Caki2 (cell line): ENCODE measurements at places on chromosomes 4 and X. TPM values are rescaled to one million over a fixed set of nuclear protein-coding genes. Genes with fewer than 3 reads are reported as not detected.

The RBMXL3 gene
- not detected in 2 replicates for total RNA-seq

The ZFYVE28 gene
- 0.43 and 0.91 TPM in 2 replicates for total RNA-seq

The HELT gene
- not detected in 2 replicates for total RNA-seq

The CCDC120 gene
- not detected in 2 replicates for total RNA-seq

The XAGE2 gene
- not detected in 2 replicates for total RNA-seq

The FGFR3 gene
- 8.6 and 9.6 TPM in 2 replicates for total RNA-seq

The DRP2 gene
- 0.24 TPM in 1 of 2 replicates, not detected in the other for total RNA-seq

The SPANXA2 gene
- total RNA-seq, result not detected in 2 replicates

The SRPX2 gene
- total RNA-seq, result 5.8 and 11.2 TPM in 2 replicates

The PRIMPOL gene
- 15.9 and 30.4 TPM in 2 replicates for total RNA-seq

DNA sequence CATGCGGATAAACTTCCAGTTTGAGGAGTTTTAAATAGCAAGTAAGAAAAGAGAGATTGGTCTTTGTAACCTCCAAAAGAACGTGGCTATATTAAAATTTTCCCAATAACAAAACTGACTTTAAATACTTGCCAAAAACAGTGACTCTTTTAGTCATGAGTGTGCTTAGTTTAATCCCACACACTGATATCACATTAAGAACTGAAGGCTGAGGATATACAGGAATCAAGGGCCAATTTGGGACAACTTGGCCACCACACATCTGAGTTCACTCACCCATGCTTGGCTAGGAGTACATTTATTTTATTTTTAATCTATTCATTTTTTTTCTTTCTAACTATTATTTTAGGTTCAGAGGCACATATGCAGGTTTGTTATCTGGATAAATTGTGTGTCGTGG lies 110.2 kb downstream of the APBB2 start:
- DNase-seq, result no peak

- no peak for DNase-seq
Observed at GRCh38 chr4:62407534-62407933, 1207.4 kb downstream of the ADGRL3 start.

DNA sequence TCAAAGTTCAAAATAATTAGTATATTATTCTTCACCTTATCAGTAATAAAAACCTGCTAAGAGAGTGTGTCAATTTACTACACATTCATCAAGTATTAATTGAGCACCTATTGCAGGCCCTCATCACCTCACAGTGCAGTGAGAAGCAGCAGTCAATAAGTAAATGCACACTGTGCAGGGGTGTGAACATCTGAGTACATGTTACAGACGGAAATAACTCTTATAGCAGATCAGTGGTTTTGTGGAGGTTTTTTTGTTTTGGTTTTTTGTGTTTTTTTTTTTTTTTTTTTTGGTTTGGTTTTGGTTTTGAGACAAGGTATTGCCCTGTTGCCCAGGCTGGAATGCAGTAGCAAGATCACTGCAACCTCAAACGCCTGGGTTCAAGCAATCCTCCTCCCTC lies 20.3 kb downstream of the KLF3 start:
- no peak for DNase-seq

- peak; percentile 58 for DNase-seq
Observed at GRCh38 chr4:68498413-68499007, 51.2 kb downstream of the TMPRSS11E start.

GRCh38 chr4:74268643-74269042 lies 39.6 kb upstream of the EPGN start:
- DNase-seq, result no peak

GRCh38 chrX:100979881-100980607 lies 10.5 kb downstream of the ARL13A start:
- no peak for DNase-seq

- DNase-seq, result no peak
Observed at GRCh38 chr4:73723023-73723422, 17.3 kb upstream of the CXCL8 start.

GRCh38 chr4:13540446-13541175 lies 3.7 kb downstream of the NKX3-2 start:
- no peak for DNase-seq

GRCh38 chr4:56245547-56246232 lies 141.6 kb downstream of the AASDH start:
- DNase-seq, result no peak

DNA sequence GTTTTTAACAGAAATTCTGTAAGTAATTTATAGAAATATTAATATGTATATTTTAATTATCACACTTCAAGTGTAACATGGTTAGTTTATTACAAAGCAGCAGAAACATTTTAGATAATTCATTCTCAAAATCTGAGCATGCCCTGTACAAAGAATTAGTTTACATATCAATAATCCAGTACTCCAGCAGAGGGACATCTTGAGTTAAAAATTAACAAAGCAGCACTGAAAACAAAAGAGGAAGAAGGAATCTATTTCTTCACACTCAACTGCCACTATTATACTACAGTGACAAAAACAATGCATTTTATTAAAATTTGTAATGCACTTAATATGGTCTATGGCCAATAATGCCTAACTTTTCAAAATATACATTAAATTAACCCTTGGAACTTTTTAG lies 179.1 kb upstream of the KLHL4 start:
- DNase-seq, result peak; percentile 35

DNA sequence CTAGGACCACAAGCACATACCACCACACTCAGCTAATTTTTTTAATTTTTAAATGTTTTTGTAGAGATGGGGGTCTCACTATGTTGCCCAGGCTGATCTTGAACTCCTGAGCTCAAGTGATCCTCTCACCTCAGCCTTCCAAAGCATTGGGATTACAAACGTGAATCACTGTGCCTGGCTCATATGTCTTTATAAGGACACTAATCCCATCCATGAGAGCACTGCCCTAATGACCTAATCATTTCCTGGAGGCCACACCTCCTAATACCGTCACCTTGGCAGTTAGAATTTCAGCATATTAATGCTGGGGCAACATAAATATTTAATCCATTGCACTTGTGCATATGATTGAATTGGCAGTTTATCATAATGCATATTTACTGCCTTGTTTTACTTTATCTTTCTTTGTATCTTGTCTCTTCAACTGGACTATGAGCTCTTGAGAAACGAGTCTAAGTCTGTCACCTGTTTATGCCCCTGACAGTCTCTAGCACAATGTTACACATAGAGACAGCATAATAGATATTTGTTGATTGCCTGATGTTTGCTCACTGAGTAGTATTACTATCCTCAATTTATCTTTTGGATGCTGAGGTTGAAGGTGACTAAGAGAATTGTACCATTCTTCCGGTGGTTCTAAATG lies 172.0 kb downstream of the AASDH start:
- DNase-seq, result no peak

- DNase-seq, result no peak
Observed at GRCh38 chr4:95701500-95702170, 138.3 kb upstream of the PDHA2 start.

- no peak for DNase-seq
Observed at GRCh38 chr4:170214101-170214500, 124.3 kb upstream of the AADAT start.

DNA sequence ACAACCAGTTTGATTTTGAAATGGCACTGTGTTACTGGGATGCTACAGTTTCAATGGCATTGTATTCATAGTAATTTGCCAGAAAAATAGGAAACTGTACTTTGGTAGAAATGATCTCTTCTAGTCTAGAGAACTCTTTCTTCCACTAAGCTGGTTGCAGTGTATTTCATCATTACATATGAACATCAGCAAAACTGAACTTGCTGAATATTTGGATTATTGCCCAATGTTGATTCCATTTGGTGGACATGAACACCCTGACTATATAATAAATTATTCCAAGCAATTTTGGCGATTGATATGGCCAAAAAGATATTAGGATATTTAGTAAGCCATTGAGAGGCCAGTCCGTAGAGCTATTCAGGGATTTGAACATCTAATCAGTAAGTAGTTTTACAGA lies 191.8 kb upstream of the CXorf66 start:
- DNase-seq, result no peak

- peak; percentile 54 for DNase-seq
Observed at GRCh38 chr4:149961876-149962597, 116.2 kb upstream of the DCLK2 start.

GRCh38 chr4:128571747-128572146 lies 237.8 kb upstream of the JADE1 start:
- DNase-seq, result peak; percentile 67

GRCh38 chr4:15075875-15076274 lies 73.6 kb downstream of the CPEB2 start:
- no peak for DNase-seq

- DNase-seq, result no peak
Observed at GRCh38 chr4:22688236-22688635, 4.5 kb upstream of the GBA3 start.

- peak; percentile 31 for DNase-seq
Observed at GRCh38 chr4:183099537-183100297, 660 bp downstream of the WWC2 start.

DNA sequence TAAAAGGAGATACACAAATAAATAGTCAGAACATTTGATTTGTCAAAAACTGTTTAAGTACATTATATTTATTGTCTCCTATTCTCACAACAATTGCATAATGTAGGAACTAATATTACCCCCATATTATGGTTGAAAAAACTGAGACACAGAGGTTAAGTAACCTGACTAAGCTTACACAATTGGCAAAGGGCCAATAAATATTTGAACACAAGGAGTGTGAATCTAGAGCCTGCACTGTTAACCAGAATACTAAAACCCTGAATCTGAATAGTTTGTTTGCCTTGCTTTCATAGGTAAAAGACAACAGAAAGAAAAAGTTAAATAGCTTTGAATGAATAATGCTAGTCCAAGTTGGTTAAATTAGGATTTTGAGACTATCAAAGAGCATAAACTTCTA lies 55.2 kb downstream of the IL13RA2 start:
- no peak for DNase-seq

DNA sequence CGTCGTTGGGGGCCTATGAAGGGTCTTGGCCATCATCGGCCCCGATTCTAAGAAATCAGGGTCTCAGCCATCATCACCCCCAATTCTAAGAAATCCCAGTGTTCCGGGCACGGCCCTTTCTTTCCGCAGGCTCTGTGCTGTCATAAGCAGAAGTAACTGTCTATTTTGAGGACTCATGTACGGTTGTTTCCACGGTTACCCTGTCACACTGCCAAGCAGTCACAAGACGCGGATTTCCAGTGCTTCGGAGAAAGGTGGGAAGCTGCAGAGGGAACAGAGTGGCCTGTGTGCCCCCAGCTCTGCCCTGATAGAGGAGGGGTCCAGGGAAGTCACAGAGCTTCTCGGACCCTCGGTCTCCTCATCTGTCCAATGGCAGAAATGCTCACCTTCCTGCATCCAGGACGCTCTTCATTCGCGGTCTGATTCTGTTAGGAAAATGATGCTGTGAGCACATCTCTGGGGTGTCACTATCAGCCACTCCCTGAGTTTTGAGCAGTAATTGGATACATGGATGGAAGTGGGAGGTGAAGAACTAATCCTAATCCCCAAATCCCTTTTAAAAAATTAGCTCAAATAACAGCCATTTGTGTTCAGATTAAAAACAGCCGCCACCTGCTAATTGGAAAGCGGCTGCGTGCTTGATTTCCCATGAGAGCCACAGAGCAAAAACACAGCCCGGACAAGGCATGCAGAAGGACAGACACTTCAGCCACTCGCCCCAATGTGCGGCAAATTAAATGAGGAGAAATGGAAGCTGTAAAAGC lies 73.1 kb downstream of the WFS1 start:
- no peak for DNase-seq

- no peak for DNase-seq
Observed at GRCh38 chrX:8849945-8850344, 48.8 kb upstream of the FAM9A start.

- no peak for DNase-seq
Observed at GRCh38 chr4:162498168-162498567, 334.4 kb upstream of the FSTL5 start.

DNA sequence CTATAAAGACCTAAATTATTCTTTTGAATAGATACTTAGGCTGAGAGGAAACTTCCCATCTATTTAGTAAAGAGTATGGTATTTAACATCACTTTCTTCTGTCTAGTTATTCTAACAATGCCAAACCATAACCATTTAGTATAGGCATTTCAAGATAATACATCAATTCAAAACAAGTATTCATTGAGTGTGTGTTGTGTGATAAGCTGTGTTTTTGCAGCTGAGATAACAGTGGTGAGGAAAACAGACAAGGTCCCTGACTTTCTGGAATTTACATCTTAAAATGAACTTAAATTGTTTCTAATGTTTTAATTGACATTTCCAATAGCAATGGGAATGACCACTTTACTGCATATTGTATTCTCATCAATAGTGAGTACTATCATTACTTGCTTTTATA lies 22.4 kb upstream of the TSPAN5 start:
- DNase-seq, result no peak

DNA sequence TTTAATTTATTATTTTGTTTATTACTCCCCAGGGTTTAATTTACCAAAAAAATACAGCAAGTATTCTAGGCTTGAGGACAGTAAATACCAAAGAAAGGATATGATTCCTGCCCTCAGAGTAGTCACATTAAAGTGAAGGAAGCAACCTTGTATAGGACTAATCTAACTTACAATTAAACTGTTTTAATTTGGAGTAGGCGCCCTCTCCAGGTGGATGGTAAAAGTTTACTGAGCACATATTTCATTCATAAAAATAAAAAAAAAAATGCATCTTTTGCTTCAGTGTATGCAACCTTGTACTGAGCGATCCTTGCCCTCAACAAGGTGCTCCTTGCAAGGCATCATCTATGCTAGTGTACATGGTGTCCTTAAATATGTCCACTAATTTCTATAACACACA lies 72.0 kb upstream of the MAGEB16 start:
- DNase-seq, result no peak

DNA sequence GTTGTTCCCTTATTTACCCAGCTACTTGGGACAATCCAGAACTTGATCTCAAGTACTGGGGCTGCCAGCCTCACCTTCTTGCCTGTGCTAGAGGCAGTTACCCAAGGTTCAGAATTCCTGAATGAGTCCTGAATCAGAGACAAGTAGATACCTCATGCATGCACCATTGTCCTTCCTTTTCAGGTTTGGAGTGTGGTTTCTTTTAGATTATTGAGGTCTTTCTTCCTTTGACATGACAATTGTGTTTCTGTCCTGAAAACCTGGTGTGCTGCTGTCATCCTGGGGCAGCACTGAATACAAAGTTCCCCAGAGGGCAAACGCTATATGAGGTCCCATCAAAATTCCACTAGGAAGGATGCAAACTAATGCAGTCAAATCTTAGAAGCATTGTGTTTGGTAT lies 3.5 kb downstream of the CXCL2 start:
- no peak for DNase-seq

- no peak for DNase-seq
Observed at GRCh38 chr4:106422766-106423165, 54.2 kb upstream of the GIMD1 start.

DNA sequence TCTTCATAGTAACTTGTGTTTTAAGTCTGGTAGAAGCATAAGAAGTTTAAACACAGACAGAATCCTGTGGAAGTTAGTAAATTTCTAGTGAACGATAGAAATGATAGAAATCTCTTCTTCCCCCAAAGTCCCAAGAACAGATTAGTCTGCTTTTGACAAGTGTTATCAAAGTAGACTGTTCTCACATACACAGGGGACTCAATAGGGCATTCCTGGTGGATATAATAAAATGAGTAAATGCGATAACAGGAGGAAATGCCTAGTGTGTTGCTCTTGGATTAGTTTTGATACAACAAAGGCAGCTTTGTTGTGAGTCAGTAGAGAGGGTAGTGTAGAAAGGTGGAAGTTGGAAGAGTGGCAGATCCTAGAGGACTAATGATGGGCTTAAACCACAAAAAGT lies 43.5 kb downstream of the CLCN3 start:
- DNase-seq, result no peak
